Mesenteric fat pad (tissue), 1 donor: ENCODE measurements at places on chromosomes 6 and 20. TPM values are rescaled to one million over a fixed set of nuclear protein-coding genes. Genes with fewer than 3 reads are reported as not detected.
A peak's percentile ranks its signal among the peaks of the same experiment; 100 is the strongest.

Gene GCLC
- 59.6 TPM for total RNA-seq

Gene TAAR9
- not detected for total RNA-seq

Gene PTCHD4
- 1.4 TPM for total RNA-seq

Gene KCNK16
- total RNA-seq: not detected

Gene DEFB132
- total RNA-seq: 1.5 TPM

Gene DDX39B
- 268 TPM for total RNA-seq

Gene RBM12
- total RNA-seq: 73.4 TPM

Gene SPDEF
- 0.16 TPM for total RNA-seq

Gene LST1
- total RNA-seq: 23.8 TPM

Gene TRIM40
- not detected for total RNA-seq

Gene SLC17A1
- total RNA-seq: not detected

DNA sequence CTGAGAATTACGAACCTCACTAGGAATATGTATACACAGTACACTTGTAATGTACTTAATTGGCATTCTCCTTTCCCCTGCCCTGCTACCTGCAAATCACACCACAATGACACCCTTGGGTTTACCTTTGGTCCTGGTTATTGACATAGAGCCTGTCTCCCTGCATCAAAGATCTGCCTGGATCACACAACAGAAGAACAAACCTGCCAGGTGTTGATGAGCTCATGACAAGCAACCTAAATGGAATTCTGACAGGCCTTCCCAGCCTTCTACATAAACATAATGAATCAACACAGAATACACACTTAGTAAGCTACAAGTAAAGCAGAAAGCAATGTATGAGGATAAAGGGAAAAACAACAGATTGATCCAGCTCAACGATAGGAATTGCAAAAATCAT, 95.6 kb downstream of the HDGFL1 start:
- no peak for DNase-seq

DNA sequence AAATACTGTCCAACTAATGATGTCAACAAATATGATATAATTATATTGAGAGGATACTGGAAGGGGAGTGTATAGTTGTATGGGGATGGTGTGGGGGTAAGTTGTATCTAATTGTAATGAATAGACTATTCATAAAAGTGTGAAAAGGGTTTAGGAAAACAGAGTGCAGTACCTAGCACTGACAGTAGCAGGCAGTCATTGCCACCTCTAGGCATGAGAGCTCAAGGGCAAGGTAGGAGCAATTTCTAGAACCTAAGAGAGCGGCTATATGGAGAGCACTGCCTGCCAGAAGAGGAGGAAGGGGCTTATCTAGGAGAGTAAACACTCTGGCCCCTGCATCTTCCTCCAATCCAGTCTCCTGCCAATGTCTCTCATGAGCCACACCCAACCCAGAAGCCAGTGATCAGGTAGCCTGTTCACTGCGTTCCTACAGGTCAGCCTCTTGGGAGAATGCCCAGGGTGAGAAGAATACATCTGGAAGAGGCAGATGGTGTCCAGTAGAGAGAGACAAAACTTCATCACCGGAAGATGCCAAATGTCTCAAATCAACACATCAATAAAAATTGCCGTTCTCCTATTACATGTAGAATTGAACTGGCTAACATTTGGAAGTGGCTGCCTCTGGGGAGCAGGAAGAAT, 200.0 kb downstream of the LY86 start:
- DNase-seq: no peak

GRCh38 chr6:135851442-135852271, at the start of gene PDE7B:
Gene PDE7B, plus strand, starts transcription at chr6:135851701.
- DNase-seq: peak; percentile 93

DNA sequence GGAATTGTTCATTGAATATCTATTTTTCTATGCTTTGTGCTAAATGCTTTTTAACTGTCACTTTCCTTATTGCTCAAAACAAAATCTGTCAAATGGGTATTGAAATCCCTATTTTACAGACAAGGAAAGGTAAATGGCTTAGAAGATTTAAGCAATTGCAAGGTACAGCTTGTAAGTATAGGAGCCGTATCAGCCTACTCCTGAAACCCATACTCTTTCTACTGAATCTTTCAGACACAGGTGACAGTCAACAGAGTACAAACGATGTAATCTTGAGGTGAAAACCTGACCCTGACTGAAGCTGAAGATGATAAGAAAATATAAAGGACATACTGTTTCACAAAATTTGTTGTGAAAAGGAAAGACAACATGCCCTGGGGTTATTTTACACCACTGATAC, 7.0 kb upstream of the COX7A2 start:
- DNase-seq: no peak

DNA sequence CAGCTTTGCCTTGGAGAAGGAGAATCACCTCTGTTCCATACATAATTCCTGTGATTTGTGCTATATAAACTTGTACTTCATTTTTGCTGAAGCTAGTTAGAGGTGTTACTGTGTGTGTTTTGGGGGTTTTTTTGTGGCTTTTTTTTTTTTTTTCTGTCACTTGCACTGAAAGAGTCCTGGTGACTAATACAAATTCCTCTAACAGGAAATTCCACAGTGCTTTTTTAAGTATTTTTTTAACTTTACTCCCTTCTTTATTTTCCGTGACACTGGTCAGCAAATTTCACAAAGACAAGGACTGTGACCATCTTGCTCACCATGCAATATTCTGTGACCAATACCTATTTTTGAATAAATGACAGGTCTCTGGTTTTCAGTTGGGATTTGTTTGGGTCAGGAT, 110.5 kb downstream of the ISM1 start:
- DNase-seq: no peak

DNA sequence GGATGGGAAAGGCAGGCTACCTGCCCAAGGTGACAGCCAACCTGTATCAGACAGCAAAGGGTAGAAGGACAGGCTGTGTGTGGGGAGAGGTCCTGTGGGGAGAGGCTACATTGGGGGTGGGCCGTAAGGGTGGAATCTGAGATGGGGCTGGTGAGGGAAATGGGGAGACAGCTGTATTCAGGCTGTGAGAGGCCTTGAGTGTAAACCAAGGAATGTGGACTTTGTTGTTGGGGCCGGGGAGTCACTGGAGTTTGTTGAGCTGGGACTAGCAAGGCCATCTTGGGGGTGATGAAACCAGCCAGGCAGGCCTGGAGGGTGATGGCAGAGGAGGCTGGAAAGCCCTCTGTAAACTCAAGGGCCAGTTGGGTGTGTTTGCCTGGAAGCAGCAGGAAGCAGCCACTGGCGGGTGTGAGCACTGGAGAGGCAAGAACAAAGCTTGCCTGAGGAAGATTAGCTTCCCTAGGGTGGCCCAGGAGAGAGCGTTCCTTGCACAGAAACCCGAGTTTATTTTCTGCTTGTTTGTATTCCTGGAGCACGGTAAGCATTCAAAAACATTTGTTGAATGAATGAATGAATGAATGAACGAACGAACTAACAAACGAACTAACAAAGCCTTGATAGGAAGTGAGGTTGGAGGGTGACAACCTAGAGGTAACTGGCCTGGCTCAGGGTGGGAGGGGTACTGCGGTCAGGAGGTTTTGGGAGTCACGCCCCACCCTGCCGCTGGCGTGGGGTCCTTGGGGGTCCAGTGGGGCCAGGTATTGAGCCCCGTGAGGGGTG, 18.9 kb downstream of the TTBK1 start:
- DNase-seq: no peak

GRCh38 chr6:170035901-170036304, 255.0 kb downstream of the DLL1 start:
- peak; percentile 73 for DNase-seq

DNA sequence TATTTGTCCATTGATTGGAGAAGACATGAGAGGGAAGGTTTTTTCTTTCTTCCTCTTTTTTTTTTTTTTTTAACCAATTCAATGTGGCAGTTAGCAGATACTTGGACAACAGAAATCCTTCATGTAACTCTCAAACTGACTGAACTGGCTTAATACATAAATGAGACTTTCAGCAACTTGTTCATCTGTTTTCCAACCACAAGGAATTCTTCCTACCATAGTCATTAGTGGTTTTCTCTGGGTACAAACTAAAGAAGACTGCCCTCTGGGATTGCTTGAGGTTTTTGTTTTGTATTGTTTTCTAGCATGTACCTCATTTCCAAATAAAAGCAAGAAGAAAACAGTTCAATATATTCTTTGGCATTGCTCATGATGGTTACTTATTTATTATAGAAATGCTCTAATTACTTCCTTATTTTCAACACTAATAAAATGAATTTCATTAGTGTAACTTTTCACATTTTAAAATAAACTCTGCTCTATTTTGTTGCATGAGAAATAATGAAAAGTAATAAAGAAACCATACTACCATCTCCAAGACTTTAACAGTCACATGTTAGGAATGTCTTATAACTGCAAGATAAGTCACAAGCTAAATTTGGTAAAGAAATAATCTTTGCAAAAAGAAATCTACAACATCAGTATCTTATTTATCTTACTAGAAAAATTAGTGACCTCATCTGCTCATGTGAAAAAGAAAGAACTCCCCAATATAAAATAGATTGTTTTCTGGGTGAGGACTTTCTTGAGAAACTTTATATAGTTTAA, 52.0 kb downstream of the ME1 start:
- DNase-seq: no peak

- no peak for DNase-seq
These were observed 13.9 kb downstream of the SIRPA start for GRCh38 chr20:1909097-1909496.

GRCh38 chr20:1626528-1627199, 6.9 kb upstream of the SIRPB1 start:
- DNase-seq: no peak

DNA sequence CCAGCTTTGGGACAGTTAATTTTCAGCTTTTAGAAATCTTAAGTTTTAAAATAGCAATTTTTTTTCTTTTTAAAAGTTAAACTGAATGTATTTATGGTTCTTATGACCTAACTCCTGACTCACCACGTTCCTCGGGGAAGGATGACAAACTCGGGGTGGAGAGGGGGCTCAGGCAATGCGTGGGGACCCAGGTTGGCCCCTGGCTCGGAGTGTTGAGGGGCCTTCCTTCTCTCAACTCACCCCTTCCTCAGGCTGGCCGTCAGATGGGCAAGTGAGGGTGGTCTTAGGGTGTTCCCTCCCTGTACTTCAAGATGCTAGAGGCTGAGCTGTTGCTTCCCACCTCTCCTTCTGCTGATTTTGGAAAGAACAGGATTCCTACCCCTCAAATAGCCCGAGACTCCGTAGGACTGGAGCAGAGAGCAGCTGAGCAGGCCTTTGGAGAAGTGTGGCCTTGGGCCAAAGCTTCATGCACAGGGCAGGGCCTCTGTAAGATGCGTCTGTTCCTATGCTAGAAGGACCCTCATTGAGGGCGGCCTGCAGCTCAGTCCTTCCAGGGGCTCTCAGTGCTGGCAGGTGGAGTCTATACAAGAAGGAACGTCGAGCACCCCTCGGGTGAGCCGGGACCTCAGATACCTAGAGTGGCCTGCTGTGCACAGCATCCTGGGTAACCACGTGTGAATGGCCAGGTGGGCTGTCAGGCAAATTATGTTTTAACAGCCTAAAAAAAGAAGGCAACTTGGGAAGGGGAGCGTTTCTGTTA, 79.3 kb downstream of the TCP11 start:
- DNase-seq: no peak

DNA sequence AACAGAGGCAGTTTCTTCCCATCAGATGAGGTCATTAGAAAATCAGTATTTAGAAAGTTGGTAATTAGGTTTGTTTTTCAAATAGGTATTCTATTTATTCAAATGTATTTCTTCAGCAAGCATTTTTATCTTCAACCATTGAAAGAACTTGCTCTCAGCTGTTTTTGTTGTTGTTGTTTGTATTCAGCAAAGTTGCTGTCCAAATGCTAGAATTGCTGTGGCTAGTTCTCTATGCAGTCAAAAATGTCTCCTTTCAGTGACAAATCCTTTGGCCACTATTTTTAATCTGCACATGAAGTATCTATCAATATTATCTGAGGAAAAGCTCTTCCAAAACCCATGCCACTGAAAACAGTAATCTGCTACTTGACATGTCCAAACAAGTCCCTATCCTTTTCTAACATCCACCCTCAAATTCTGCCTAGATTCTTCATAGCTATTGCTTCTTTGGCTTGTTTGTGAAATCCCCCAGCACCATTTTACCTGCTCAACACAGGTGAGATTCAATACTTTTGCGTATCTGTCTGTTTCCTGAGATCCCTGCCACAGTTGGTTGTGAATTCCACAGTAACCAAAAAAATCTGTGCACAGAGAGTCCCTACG, 1005.4 kb downstream of the GRIK2 start:
- DNase-seq: no peak

GRCh38 chr6:157193443-157193996, 129.8 kb downstream of the TMEM242 start:
- no peak for DNase-seq

- DNase-seq: no peak
These were observed 151.5 kb upstream of the FAM83B start for GRCh38 chr6:54694928-54695532.

- no peak for DNase-seq
These were observed 4.3 kb downstream of the BPHL start for GRCh38 chr6:3122823-3123182.

GRCh38 chr6:34285448-34286164, 36.8 kb upstream of the SMIM29 start:
- no peak for DNase-seq

GRCh38 chr20:62570897-62571668, 71.2 kb upstream of the SLCO4A1 start:
- no peak for DNase-seq

GRCh38 chr6:113524826-113525225, 332.3 kb upstream of the MARCKS start:
- no peak for DNase-seq

GRCh38 chr20:61121661-61122060, 130.4 kb upstream of the CDH4 start:
- DNase-seq: peak; percentile 59

DNA sequence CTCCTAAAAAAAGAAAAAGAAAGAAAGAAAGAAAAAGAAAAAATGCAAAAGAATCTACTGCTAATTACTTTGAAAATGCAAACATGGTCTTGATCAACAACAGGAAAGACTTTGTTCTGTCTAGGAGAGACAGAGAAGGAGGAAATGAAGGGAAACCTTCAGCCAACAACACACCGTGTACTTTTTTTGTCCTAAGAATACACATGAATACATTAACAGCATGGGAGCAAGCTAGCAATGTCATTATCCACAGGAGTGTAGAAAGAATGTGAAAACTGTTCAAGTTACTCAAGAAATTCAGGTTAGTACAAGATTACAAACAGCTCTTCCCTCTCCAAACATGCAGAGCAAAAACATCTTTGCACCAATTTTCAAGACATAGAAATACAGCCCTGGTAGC, 326.3 kb downstream of the UBE3D start:
- DNase-seq: no peak

- DNase-seq: no peak
These were observed 94.2 kb downstream of the WASF1 start for GRCh38 chr6:110085285-110085684.
